Thyroid gland (tissue), 4 donors: ENCODE measurements at places on chromosomes 4 and X.

DNA sequence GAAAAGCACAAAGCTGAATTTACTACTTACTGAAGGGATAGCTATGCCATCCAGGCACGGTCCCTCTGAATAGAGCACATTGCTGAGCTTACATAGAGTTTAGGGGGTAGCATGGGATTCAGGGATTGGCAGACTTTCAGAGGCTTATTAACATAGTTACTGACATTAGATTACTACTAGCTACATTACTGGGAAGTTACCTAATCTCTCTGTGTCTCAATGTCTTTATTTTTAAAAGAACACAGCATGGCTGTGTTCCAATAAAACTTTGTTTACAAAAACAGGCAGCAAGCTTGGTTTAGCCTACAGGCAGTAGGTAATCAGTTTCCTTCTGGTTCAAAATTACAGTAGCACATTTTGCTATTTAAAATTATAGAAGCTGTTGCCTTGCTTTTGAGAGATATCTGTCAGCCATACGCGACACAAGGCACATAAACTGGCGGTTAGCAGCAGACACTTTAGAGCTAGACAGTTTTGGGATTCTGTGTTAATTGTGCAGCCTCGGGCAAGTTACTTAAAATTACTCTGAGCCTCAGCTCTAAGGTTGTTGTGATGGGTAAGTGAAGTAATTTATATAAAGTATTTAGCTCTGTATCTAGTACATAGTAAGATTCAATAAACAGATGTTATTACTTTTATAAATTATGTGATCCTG, 6.9 kb downstream of the KLHL8 start:
- DNase-seq, result no peak

DNA sequence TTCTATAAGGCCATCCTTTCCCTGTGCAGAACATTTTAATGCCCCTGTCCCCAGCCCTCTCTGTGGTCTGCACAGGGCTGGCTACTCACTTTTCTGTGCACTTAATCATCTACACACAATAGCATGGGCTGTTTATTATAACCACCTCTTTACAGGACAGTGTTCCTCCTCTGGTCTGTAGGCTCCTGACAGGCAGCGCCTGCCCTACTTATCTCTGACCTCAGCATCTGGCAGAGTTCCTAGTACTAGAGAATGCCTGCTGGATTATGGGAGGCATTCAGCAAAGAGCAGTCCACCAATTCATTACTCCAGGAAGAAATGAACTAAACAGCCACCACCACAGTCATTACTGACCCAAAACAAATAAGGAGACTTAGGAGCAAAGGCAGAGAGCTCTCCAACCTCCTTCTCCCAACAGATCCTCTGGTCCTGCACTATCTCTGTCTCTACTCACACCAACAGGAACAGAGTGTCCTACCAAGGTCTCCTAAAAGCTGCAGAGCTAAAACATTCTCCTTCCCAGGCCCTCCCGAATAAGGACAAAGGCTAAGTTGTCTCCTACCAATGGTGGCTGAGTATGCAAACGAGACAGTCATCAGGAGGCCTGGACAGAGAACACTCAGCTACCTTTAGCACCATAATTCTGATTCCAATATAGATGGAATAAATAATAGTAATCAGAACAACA, 279.2 kb downstream of the QDPR start:
- DNase-seq, result peak; percentile 34

- DNase-seq, result no peak
Observed at GRCh38 chr4:7636240-7636508, 201.4 kb upstream of the PSAPL1 start.

GRCh38 chrX:34147345-34147744, 15.2 kb upstream of the FAM47A start:
- no peak for DNase-seq

- DNase-seq, result no peak
Observed at GRCh38 chr4:145822181-145822580, 116.4 kb downstream of the ZNF827 start.

DNA sequence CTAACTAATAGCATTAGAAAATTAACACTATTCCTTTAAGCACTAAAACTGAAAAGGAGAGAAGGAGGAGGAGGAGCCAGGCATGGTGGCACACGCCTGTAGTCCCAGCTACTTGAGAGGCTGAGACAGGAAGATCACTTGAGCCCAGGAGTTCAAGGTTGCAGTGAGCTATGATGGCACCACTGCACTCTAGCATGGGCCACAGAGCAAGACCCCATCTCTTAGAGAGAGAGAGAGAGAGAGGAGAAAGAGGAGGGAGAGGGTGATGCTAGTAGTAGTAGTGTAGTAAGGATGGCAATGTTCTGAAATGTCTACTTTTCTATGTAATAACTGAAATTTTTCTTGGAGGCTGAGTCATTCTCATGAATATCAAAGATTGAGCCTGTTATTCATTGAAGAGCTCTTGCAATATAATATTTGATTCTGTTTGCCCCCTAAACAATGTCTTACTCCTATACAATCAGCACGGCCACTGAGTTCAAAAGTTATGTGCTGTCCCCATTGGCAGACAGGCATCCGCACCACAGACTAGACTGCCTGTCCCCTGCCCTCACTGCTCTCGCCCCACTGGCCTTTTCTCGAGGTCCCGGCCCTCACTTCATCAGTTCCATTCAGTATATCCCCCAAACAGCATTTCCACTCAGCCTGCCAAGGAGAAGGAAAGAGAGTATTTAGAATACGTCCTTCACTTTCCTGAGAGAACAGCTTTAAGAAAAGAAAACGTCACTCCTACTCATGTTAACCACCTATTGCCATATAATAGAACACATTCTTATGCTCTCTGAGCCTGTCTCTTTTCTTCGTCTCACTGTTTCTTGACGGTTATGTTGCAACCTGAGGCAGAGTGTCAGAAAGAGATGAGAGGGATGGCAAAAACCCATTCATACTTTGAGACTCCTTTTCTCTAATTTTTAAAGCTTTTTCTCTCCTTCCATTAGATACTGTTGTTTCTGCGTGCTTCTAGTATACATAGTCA, 238.1 kb downstream of the PALLD start:
- no peak for DNase-seq

DNA sequence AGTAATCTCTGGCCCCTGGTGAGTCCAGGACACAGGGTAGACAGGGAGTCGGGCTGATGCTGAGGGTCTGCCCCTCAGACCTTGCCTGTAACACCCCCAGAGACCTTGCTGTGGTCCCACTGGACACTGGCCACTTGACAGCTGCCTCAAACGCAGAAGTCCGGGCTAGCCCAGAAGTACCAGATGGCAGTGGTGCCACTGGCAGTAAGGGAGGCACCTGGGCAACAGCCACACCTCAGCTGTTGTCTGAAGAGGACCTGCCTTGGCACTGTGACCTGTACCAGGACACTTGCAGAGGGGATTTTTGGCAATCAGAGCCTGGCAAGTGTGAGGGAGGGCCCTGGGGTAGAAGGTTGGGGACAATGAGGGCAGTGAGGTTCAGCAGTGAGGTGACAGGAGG, 63.3 kb upstream of the UXT start:
- DNase-seq, result no peak

DNA sequence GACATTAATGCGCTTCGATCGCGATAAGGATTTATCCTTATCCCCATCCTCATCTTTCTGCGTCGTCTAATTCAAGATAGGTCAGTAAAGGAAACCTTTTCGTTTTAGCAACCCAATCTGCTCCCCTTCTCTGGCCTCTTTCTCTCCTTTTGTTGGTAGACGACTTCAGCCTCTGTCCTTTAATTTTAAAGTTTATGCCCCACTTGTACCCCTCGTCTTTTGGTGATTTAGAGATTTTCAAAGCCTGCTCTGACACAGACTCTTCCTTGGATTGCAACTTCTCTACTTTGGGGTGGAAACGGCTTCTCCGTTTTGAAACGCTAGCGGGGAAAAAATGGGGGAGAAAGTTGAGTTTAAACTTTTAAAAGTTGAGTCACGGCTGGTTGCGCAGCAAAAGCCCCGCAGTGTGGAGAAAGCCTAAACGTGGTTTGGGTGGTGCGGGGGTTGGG, 528 bp upstream of the FGF2 start:
- no peak for DNase-seq

DNA sequence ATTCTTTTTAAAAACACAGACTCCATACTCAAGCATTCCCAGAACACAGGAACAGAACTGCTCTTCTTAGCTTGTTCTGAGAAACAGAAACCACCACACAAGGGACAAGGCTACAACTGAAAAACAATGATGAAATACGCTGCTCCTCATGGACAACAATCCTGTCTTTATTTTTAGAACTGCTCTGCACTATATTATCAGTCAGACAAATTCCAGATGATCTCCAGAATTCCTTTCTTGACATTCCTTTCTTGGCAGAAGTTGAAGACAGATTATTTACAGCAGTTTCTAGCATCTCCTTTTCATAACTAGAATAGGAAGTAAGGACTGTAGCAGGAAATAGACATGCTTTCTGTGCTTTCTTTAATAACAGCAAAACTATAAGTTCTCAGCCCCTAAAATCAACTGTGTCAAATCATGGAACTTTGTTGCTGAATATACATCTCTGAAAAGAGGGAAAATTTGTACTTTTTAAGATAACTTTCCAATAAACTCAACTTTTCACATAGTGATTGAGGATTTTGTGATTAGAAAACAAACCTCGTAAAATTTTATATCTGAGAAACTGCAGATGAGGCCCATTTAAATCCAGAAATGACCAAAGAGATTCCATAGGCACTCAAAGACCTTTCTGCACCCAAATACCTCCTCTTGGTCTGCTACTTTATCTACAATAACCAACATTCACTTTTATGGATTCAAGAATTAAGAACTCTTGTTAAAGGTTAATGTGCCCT, 35.9 kb downstream of the ANTXR2 start:
- DNase-seq, result no peak

DNA sequence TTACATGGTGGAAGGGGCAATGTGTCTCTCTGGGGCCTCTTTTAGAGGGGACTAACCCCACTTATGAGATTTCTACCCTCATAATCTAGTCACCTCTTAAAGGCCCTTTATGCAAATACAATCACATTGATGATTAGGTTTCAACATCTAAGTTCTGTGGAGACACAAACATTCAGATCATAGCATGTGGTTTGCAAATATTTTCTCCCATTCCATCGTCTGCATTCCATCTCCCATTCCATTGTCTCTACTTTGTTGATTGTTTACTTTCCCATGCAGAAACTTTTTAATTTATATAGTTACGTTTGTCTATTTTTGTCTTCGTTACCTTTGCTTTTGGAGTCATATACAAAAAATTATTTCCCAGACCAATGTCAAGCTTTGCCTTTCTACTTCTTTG, 927.5 kb upstream of the INTU start:
- no peak for DNase-seq

- DNase-seq, result no peak
Observed at GRCh38 chr4:183492791-183493222, 12.1 kb upstream of the ING2 start.

DNA sequence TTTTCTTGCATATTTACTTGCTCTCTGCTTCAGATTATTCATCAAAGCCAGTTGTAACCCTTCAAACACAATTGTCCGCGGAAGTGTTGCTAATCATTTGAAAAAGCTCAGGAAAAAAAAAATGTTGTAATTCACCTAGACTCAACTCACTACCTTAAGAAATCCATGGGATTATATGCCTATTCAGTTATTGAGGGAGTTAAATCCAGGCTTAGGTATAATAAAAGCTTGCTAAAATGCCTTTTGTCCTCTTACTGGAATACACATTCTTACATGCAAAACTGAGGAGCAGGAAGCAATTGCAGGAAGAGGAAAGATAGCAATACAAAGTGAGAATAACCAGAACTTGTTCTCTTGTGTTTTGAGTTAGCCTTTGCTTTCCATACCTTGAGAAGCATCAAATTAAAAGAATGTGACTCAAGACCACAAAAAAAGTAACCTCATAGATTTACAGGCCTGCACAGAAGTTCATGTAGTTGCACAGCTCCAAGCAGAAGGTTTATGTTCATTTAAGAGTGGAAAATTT, 91.4 kb upstream of the FAM241A start:
- DNase-seq, result no peak

- peak; percentile 15 for DNase-seq
Observed at GRCh38 chr4:52873191-52873590, 11.1 kb downstream of the RASL11B start.

GRCh38 chr4:7766086-7766485, 173.6 kb downstream of the AFAP1 start:
- no peak for DNase-seq

DNA sequence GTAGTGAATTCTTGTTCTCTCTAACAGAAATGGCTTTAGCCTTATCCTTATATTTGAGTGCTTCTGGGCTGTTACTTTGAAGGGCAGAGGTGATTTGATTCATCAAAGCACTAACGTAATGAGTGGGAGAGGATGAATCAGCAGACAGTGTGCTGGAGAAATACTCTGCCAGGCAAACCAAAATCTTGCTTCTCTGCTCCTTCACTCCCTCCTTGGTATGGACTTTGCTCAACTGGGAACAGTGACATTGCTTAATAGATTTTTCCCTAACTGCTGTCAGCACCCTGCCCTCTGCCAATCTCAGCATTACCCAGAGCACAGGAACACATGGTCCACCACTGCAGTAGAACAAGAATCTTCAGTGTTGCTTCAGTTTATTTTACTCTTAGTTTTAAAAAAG, 56.0 kb downstream of the PDLIM5 start:
- DNase-seq, result no peak

GRCh38 chr4:1200425-1201035, 28.1 kb upstream of the SPON2 start:
- DNase-seq, result no peak
